Activated CD4-positive, alpha-beta T cell treated with anti-CD3 and anti-CD28 coated beads, Interleukin-2, amount 10 ng/mL, durations not matched to agents 7 days and 5 days (primary cell): ENCODE measurements at places on chromosomes 1 and 21.

- no peak for DNase-seq
Measured at GRCh38 chr21:33411949-33412430, 8.8 kb downstream of the IFNGR2 start.

- no peak for DNase-seq
Measured at GRCh38 chr1:54378874-54379554, 27.2 kb downstream of the SSBP3 start.

DNA sequence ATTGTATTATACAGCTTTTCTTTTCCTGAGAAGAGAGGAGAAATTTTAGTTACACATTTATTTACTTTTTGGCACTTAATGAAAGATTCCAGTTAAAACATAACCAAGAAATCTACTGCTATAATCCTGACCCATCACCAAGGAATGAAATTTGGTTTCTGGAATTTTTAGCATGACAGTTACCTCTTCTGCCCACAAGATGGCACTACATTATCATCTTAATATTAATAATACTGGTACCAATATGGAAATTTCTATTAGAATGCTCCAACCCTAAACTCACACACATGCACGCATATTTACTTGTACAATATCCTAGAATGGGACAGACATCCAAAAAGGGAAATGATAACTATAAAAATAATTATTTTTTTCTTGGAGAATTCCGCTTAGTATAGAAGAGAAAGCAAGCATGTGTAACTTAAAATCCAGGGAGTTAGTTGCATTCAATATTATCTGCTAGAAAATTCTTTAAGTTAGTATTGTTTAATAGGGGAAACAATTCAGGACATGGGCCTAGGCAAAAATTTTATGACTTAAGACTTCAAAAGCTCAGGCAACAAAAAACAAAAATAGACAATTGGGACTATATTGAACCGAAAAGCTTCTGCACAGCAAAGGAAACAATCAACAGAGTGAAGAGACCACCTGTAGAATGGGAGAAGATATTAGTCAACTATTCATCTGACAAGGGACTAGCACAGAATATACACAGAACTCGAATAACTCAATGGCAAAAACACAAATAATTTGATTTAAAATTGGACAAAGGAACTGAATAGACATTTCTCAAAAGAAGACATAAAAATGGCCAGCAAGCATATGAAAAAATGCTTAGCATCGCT, 37.4 kb downstream of the MAP3K21 start:
- no peak for DNase-seq

DNA sequence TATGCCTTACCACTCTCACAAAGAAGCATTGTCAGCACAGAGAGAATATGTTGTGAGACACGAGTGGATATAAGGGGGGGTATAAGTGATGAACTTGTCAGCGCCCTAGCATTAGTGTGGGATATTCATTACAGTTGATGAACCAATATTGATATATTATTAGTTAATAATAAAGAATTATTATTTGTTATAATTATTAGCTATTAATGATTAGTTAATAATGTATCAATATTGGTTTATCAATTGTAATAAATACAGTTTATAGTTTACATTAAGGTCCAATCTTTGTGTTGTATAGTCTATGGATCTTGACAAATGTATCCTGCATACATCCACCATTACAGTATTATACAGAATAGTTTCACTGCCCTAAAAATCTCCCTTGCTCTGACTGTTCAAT, 120.2 kb upstream of the NCAM2 start:
- DNase-seq = no peak

GRCh38 chr1:3462356-3463012, 8.0 kb downstream of the ARHGEF16 start:
- DNase-seq = no peak

- DNase-seq = no peak
Measured at GRCh38 chr1:204891860-204892259, 21.2 kb downstream of the NFASC start.

DNA sequence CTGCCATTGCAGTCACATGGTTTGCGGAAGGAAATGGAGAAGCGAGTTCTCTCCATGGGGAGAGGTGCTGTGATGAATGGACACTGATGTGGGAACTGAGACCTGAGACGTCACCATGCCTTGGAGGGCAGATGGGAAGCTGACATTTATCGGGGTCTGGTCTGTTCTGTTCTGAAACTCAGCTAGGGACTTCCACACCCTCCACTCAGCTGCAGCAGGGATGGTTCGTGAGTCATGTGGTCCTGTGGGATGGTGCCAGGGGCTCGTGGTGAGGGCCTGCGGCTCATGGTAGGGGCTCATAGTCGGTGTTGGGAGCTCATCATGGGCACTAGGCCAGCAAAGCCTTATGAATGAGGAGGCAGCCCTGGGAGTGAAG, 6.1 kb downstream of the GPR137B start:
- DNase-seq = no peak

DNA sequence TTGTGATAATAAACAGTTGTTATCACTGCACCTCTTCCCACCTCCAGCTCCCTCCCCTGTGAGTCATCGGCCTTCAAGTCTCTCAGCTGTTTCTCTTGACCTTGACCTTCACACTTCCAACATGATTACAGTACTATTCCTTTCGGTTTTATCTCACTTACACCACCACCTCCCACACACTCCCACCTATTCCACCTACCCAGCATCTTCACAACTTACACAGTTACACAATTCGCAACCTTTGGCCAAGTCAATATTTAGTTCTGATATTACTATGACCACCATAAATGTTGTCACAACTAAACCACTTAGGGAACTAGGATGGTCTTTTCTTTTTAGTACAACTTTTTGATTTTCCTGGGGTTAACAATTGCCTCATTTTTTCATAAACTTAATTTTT, 60.2 kb downstream of the RIPK4 start:
- no peak for DNase-seq

DNA sequence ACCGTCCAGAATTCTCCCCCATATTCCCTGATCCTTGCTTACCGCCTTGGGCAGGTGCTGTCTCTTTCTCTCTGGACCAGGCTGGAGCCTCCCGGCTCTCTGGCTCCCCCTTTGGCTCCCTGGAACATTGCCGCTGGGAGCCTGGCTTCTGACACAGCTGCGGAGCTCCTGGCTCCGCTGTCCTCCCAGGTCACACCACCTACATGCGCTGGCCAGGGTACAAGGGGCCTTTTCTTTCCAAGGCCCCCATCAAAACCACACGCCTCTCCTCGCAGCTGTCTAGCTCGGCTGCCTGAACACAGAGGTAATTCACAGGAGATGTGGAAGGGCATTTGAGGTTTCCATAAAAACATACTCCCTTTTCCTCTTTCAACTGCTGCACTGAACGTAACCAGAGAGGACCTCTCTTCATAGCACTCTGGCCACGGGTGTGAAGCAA, 7.5 kb upstream of the ZNF648 start:
- peak; percentile 20 for DNase-seq
